Stimulated activated naive CD8-positive, alpha-beta T cell treated with anti-CD3 and anti-CD28 coated beads, Interleukin-15, Interleukin-2, amounts not matched to agents 100 U/mL and 50 U/mL, for 24 hours (primary cell): ENCODE measurements at places on chromosomes 6 and 20.

DNA sequence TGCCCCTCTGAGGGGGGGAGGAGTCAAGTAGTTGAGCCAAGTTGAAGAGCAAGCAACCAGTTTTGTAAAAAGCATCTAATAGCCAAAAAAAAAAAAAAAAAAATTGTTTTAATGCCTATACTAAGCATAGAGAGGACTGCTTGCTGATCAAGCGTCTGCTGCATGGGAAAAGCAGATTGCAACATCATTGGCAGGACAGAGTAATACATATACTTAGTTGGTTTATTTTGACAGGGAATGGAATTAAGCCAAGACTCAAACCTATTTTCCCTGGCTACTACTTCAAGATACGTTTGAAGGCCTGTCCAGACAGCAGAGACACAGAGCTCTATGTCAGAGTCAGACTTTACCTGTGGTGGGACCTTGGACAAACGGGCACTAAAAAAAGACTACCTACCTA is 120.5 kb downstream of the RTN4IP1 start:
- DNase-seq, result no peak

DNA sequence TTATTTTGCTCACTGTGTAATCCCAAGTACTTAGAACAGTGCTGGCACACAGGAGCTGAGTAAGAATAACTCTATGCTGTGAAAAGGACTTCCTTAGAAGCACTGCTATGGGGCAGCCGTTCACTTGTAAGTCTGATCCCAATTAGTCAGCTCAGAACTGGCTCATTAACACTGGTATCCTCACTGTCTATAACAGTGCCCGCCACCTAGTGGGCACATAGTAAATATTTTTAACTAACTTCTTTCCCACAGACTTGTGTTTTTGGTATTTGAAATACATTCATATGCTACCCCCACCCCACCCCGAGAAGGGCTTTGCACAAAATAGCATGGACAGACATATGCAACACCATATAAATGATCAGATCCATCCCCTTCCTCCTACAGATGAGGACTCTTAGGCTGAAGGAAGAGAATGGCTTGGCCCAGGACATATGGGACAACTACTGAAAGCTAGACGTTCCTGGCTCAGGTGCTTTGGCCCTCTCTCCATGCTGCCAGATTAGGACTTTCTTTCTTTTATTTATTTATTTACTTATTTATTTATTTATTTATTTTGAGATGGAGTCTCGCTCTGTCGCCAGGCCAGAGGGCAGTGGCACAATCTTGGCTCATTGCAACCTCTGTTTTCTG is 47.1 kb downstream of the DST start:
- DNase-seq, result peak; percentile 26

GRCh38 chr6:144449911-144450597 is 164.9 kb downstream of the UTRN start:
- no peak for DNase-seq

GRCh38 chr6:36570264-36570663 is 23.0 kb upstream of the STK38 start:
- no peak for DNase-seq

DNA sequence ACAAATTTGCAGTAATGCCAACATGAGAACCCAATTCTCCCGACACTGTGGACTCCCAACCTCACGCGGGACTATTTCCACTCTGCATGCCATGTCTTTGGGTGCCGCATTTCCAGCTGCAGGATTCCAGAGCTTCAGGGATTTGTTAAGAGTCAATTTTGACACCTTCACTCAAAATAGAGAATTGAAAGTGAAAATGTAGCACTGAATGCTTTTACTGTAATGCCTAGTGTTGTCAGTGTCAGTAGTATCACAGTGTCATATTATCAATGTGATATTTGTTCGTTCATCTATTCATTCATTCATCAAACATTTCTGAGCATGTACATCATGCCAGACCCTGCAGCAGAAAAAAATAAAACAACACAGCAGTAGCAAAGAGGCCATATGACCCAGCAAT is 13.4 kb upstream of the FAM50B start:
- DNase-seq, result no peak

DNA sequence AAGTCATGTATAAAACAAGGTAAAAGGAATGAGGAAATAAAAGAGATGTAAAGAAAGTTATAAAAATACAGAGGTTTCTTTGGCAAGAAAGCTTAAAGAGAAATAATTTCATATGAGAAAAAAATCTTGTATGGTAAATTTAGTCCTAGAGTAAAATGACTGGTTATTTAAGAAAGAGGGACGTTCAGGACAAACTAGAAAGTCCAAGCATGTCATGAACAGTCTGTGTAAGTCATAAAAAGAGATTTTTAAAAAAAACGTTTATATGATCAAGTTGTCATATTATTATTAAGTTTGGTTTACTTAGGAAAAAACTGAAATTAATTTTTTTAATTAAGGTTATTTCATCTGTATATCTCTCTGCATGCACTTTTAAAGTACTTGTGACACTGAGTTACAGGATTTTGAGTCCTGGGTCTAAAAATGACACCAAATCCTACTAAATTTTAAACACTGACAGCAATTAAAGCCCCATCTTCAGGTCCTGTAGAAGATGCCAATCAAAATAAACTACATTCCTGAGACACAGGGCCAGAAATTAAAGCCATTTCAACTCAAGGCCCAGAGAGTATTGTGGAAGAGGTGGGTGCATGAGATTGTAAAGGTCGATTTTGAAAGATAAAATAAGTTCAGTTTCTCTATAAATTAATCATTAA is 62.4 kb downstream of the AGPAT4 start:
- DNase-seq, result no peak

DNA sequence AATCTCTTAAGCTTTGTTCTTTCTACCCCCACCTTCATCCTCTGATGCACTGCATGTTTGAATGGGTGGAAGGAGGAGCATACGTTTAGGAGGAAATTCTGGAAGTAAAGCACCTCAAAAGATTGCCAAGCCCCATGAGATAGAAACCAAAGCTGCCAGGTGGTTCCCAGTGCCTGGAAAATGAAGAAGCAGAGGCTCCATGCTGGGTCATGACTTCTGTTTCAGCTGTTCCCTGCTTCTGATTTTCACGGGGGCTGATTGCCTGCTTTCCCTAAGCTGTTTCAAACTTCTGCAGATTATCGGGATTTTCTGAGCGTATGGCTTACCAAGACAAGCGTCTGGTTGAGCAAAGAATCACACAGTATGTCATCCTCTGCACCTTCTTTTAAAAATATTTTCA is 87.5 kb upstream of the SYNDIG1 start:
- no peak for DNase-seq

DNA sequence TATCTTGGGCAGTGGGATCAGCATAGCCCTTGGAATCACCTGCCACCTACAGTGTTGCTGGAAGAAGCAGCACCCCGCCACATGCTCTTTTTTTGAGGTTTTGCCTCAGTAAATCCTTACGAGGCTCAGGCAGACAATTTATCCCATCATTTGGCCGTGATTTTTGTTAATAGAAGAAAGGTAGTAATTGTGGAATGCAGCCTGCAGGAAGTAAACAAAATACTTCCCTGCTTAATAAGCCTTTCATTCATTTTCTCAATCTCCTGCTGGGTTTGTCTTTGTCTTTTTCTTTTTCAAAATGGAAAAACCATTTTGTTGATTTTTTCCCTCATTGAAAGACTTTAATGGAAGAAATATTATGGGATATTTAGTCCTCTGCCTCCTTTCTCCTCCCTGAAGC is 93.7 kb upstream of the CD83 start:
- DNase-seq, result no peak

- DNase-seq, result no peak
These were observed 296.6 kb upstream of the MANEA start for GRCh38 chr6:95280686-95281273.

- no peak for DNase-seq
These were observed 277.7 kb upstream of the JARID2 start for GRCh38 chr6:14968056-14968637.

DNA sequence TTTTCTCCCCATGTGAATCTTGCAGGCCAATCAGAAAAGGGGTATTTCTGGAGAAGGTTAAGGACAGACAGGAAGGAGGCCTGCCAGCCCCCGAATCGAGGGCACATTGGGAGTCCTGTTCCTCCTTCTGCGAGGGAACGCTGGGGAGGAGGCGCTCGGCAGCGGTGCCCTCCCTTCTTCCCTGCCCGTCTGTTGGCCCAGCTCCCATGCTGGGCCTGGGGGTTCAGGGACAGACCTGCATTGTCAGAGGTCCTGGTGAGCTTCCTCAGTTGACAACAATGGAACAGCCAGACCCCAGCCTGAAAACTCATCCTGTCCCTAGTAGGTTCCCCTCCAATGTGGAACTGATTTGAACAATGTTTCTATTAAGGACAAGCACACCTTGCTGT is 15.1 kb upstream of the SYNJ2 start:
- DNase-seq, result no peak

DNA sequence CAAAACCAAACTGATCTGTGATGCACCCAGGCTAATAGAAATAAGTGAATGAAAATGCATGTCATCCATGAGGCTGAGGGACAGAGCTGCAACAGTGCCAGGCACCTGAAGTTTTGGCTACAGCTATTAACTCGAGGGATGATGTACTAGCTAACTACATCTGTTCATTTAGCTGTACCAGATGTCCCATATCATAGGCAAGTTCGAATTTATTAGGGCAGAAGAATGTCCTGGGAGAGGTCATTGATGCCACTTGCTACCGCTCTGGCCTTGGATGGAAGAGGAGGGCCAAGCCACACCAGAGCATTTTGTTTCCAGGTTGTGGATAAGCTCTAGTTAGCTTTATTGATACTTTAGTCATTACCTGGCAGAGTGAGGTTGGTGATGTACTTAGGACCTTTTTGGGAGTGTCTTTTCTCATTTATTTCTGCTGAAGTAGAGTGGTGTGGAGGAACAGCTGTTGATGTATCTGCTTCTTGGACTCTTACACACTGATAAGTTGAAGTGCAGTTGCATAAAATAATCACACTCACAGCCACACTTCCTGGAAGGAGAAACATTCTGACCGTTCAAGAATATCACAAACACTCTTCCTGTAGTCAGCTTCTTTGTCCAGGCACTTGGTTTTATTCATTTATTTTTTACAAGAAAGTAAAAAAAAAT is 8.2 kb downstream of the ZFAND3 start:
- DNase-seq, result no peak

- DNase-seq, result no peak
These were observed 28.8 kb upstream of the HINT3 start for GRCh38 chr6:125927761-125928160.

- DNase-seq, result no peak
These were observed 30.8 kb upstream of the COL19A1 start for GRCh38 chr6:69835414-69836179.

- no peak for DNase-seq
These were observed 21.1 kb downstream of the EYA2 start for GRCh38 chr20:46915575-46916257.

DNA sequence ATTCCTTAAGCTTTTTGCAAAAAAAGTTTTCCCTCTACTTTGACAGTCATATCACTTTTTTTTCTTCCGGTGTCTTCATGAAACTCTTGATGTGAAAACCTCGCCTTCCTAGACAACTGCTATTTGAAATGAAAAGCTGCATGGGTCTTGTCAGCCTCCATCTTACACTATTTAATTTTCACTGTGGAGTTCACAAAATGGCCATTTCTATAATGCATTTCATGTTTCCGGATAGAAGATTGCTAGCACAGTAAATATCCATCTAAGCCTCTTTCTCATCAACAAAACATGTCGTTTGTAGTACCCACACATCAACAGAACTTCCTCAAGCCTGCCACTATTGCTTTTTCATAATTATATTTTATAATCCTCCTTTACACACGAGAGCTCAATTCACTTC is 204.9 kb upstream of the ID4 start:
- no peak for DNase-seq

GRCh38 chr6:13803581-13803980 is 10.8 kb downstream of the MCUR1 start:
- no peak for DNase-seq

DNA sequence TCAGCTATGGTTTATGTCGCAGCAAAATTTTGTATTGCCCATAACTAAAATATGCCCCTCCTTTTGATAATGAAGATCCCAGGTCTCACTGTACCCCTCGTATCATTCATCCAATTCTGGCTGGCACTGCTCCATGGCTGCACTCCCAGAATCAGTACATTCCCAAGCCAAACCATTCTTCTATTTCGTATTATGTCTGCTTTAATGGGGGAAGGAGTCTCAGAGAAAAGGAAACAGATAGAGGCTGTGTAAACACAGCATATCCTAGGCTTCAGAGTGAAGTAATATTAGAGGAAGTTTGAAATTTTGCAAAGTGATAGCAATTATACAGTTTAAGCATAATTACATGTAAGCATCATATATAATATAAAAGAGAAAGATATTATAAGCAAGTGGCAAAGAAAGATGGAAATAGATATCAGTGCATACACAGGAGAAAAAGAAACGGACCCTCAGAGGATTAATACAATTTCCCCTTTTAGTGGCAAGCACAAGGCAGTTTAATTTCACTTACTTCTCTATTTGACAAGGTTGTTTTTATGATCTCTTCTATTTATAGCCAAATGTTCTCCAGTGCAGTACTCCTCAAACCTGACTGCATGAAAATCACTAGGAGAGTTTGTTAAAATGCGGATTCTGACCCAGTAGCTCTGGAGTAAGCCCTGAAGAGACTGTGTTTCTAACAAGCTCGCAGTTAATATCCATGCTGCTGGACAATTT is 56.5 kb upstream of the TENT5A start:
- no peak for DNase-seq

- DNase-seq, result no peak
These were observed 11.8 kb downstream of the CFAP61 start for GRCh38 chr20:20063941-20064702.

GRCh38 chr6:167748458-167749379 is 78.0 kb upstream of the AFDN start:
- DNase-seq, result no peak

DNA sequence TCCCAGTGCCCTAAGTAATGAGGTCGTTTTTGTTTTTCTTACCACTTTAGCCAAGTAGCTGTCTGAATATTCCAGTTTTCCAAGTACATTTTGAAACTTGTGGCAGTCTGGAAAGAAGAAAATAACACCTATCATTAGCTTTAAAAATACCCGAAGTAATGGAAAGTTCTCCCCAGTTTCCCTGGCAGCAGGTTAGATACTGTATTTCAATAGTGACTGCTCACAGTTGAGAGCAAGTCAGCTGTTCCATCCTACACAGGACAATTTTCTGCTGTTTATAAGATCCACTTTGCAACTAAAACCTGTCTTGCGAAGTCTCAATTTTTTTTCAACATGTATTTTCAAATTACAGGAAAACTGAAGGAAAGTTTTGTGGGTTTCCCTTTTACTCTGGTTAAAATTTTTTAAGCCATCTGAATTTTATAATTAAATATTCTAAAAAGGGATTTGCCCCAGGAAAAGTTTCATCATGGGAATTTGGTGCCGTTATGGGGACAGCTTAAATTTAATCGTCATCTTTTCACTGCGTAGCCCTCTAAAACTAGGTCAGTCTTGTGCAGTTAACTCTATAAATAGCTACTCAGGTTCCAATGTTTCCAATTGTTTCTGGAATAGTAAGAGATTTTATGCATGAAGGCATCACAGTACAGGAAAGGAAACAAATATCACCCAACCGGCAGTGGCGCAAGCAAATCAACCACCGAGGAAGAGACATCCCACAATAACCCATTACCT is 96.9 kb downstream of the MBOAT1 start:
- DNase-seq, result no peak

- no peak for DNase-seq
These were observed 20.2 kb downstream of the CDS2 start for GRCh38 chr20:5146871-5147592.

GRCh38 chr6:143772116-143773086 is 70.7 kb upstream of the LTV1 start:
- no peak for DNase-seq

- no peak for DNase-seq
These were observed 41.7 kb downstream of the CNKSR3 start for GRCh38 chr6:154468760-154469159.
